ENCODE measurements at places on chromosomes 6 and 20.

- no peak for DNase-seq
Observed at GRCh38 chr20:48949304-48950170, 28.0 kb downstream of the ARFGEF2 start.

- no peak for DNase-seq
Observed at GRCh38 chr6:158910484-158911440, 89.2 kb downstream of the RSPH3 start.

DNA sequence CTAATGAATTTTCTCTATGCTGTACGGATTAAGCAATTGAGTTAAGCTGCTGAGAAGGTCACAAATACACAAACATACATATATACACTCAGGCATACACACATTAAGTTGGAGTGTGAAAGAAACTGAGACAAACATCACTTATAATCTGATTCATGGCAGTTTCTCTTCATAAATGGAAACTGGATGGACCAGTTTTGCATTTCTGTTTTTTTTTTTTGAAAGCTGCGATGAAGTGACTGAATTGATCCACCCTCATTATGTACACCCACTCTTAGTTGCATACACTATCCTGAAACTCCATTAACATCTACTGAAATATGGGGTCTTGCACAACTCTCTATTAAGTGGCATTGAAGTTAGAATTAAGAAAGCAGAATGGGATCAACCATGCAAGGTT lies 32.9 kb upstream of the TENT5A start:
- DNase-seq: no peak

- DNase-seq: no peak
Observed at GRCh38 chr6:105681061-105681460, 278.2 kb upstream of the PREP start.

- no peak for DNase-seq
Observed at GRCh38 chr6:157155804-157156203, 167.5 kb downstream of the TMEM242 start.

- DNase-seq: no peak
Observed at GRCh38 chr6:89393659-89394058, 18.4 kb downstream of the RRAGD start.

DNA sequence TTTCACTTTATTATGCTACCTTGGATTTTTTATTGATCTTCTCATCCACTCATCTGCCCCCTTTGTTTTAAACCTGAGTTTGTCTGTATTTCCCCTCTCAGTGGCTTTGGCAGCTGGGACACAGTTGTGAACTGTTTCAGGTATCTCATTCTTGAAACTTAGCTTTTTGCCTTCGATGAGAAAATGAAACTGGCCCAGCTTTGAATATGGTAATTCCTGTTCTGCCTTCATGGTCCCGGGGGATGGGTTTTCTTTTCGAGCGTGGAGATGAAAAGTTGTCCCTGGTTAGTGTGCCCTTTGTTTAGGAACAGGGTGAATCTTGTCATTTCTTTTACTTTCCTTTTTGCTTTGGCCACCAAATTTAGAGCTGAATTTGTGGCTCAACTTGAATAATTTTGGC lies 25.6 kb downstream of the DHX35 start:
- DNase-seq: no peak

GRCh38 chr6:50724381-50725124 lies 11.2 kb downstream of the TFAP2D start:
- DNase-seq: no peak

GRCh38 chr20:24494460-24494920 lies 25.1 kb downstream of the SYNDIG1 start:
- no peak for DNase-seq

DNA sequence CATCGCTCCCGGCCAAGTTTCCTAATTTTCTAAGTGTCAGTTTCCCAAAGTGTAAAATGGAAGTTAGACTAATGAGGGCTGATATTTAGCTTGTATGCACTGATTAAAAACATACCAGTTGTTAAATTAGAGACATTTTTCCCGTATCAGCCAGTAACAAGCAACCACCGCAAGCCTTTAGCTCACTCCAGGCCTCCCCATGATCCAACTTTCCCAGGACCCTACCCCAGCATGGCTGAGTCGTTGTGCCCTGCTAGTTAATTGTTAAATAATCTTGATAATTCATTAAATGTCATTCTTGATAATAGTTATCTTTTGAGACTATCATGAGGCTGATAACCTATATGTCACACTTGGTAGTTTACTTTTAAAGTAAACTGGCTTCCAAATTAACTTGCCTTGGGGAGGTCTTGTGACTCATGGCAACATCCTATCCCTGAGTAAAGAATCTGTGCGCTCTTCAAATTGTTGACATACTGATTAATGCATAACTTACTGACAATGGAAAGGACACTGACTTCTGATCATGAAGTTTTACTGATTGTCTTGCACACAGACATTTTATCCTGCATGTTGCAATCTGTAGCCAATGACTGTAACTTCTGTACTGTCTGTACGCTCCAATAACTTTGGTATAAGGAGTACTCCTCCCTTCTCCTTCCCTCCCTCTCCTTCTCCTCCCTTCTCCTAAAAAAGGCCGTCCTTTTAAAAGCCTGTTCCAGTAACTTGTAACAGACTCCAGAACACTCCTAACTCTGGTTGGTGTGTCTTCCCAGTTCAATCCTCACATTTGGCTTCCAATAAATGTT lies 6.3 kb upstream of the GTF3C6 start:
- no peak for DNase-seq

GRCh38 chr20:12255461-12255970 lies 337.8 kb downstream of the BTBD3 start:
- no peak for DNase-seq

GRCh38 chr6:66421570-66421969 lies 714.5 kb upstream of the EYS start:
- DNase-seq: no peak

GRCh38 chr6:143009851-143010250 lies 50.8 kb upstream of the AIG1 start:
- DNase-seq: no peak

DNA sequence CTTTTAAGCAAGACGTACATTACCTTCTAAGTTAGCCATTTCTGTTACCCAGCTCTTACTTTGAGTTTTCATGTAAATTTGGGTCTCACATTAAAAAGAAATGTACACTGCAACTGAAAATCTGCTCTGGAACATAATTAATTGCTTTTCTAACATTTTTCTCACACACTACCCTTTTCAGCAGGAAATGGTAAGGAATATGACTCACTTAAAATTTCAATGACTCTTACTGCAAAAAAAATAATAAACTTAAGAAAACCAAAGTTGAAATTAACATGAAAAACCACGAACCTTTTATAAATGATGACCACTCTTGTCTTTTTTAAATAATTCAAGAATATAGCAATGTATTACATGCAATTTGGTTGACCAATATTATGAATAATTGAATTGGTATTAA lies 1.3 kb downstream of the CGA start:
- DNase-seq: no peak

DNA sequence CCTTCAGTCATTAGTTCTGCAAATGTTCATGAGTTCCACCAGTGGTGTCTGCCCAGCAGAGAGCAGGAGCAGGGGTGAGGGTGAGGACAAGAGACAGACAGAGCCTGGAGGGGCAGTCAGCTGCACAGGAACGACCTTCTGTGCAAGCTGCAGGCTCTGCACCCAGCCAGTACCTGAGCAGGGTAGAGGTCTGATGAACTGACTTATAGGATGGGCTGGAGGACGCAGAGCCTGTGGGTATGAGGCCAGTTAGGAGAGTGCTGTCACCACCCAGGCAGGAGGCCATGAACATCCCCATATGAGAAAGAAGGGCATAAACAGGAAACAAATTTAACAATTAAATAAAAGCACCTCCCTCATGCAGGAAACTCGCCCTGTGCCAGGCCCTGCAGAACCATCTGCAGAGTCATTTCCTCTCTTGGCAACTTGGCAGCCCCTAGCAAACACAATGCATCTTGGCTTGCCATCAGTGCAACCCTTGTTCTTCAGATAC lies 17.9 kb downstream of the C6orf15 start:
- no peak for DNase-seq

- DNase-seq: no peak
Observed at GRCh38 chr6:131054392-131055250, 8.4 kb downstream of the EPB41L2 start.

Data from right atrium auricular region (tissue), 2 donors.